ENCODE measurements at places on chromosomes 11 and 22. TPM values are rescaled to one million over a fixed set of nuclear protein-coding genes. Genes with fewer than 3 reads are reported as not detected.

P4HA3 gene
- total RNA-seq, result 31.0 TPM

APOC3 gene
- not detected for total RNA-seq

C11orf86 gene
- not detected for total RNA-seq

ANO1 gene
- total RNA-seq, result 0.13 TPM

HTR3A gene
- not detected for total RNA-seq

TPBGL gene
- total RNA-seq, result under 0.01 TPM

MRGPRX3 gene
- not detected for total RNA-seq

FDXACB1 gene
- 1.3 TPM for total RNA-seq

MICAL2 gene
- 248 TPM for total RNA-seq

ANO9 gene
- total RNA-seq, result 0.32 TPM

CFL1 gene
- total RNA-seq, result 1,281 TPM

TPH1 gene
- total RNA-seq, result under 0.01 TPM

OR52I1 gene
- total RNA-seq, result not detected

MMP8 gene
- total RNA-seq, result not detected

INPP5J gene
- not detected for total RNA-seq

TRIM49 gene
- not detected for total RNA-seq

OR8D1 gene
- total RNA-seq, result not detected

CD248 gene
- total RNA-seq, result 1.3 TPM

MAP6 gene
- total RNA-seq, result 0.32 TPM

BTBD18 gene
- total RNA-seq, result not detected

RPS25 gene
- total RNA-seq, result 385 TPM

TEAD1 gene
- total RNA-seq, result 42.6 TPM

MS4A18 gene
- total RNA-seq, result not detected

ELFN2 gene
- total RNA-seq, result 0.06 TPM

MMP11 gene
- total RNA-seq, result 8.6 TPM

PAMR1 gene
- 0.25 TPM for total RNA-seq

PATE2 gene
- not detected for total RNA-seq

CCDC89 gene
- total RNA-seq, result 0.32 TPM

TIMP3 gene
- 34.6 TPM for total RNA-seq

SMPD1 gene
- total RNA-seq, result 28.5 TPM

FDX1 gene
- total RNA-seq, result 6.8 TPM

ABCC8 gene
- not detected for total RNA-seq

TEX12 gene
- not detected for total RNA-seq

CD59 gene
- 1,087 TPM for total RNA-seq
